ENCODE measurements at places on chromosomes 12 and 14.

DNA sequence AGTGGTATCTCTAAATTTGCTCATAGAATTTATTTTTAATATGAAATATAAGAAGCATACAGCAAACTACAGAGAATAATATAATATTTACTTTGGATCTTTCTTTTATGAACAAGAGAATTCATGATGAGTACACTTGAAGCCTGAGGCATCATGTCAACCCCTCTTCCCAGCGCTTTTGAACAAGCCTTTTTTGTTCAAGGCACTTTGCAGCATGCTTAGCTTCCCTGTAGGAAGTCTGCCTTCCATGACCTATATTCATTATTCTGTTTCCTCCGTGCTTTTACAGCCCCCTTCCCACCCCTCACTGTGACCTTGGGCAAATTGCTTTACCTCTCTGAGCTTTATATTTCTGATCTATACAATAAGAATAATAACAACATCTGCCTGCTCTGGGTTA, 41.6 kb downstream of the SCN8A start:
- no peak for DNase-seq

GRCh38 chr12:99997806-99998205, 13.1 kb upstream of the ANKS1B start:
- no peak for DNase-seq

DNA sequence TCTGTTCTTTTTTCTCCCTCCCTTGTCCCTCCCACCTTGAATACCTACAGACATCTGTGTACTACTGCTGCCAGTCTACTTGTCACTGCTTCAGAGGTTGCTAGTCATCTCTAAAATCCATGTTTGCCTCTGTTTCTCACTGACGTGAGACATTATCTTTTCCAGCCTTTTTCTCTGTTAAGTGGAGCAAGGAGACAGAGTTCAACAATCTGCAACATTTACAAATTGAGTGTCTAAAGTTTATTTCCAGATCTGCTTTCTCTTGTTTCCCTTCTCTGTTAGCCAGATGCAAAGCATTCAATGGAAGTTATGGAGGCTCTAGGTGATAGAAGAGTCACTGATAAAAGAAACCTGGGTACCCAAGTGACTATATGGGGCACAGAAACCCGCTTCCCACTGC, 47.5 kb upstream of the CNTN1 start:
- DNase-seq = no peak

DNA sequence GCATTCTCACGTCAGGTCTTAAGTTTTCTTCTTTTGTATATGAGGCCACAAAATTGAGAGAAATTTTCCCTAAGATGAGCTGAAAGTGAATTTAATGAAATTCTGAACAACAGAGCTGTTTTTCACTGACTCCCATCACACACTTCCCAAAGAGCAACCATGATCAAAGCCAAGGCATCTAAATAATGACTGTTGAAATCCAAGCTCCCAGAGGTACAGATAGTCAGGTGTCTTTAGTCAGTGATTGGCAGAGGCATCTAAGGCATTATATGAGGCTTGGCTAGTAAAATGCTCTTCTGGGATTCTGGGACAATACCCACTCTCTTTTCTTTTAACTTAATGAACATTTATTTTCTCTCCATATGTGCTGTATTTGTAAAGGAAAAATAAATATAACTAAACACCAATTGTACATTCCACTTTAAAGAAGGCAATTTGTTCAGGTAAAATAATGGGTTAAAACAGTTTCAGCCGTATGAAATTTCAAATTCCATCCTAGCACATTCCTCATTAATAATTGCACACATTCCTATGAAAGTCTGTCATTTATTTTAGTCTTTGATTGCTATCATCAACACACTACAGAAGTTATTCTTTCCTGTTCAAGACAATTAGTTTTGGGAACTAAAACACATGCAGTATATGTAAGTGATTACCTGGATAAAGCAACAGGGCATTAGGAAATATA, 871 bp upstream of the SSTR1 start:
- DNase-seq = no peak

GRCh38 chr12:11810206-11810545, 160.7 kb downstream of the ETV6 start:
- no peak for DNase-seq

DNA sequence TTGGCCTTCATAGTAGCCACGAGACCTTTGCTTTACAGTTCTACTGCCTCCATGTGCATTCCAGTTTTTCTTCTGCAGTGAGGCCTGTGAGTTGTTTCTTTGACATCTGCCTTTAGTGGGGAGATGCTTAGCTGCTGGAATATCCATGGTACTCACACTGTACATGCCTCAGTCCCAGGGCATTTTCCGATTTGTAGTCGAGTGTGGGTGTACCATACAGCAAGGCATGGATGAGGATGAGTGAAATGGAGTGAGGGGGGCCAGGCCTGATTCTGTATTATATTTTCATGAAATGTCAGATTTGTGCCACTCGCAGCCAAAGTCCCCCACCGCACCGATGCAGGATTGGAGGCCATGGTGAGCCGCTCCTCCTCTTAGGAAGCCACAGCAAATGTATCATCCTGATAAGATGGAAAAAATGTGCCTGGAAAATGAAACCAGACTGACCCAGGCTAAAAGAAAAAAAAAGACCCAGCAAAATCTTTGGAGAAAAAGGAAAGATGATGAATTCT, 173.0 kb downstream of the ADGRD1 start:
- DNase-seq = no peak

- DNase-seq = no peak
Measured at GRCh38 chr14:65906344-65906743, 493.8 kb downstream of the FUT8 start.

DNA sequence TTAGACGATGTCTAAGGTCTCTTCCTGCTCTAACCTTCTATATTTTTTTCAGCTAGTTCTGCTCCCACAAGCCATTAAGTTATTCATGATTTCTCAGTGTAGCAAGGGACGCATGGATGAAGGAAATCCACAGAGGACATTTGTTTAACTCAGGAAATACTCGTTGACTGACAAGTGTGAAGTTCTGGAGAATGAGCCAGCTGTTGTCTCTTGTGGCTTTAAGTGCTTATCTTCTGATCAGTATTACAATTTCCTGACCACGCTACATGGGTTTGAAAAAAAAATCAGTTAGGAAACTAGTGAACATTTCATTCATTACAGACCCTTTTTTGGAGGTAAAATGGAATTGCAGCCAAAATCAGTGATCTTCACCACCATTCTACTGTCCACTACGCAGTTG, 53.1 kb downstream of the GUCY2C start:
- no peak for DNase-seq

- no peak for DNase-seq
Measured at GRCh38 chr14:102461490-102462338, 47.9 kb downstream of the ANKRD9 start.

DNA sequence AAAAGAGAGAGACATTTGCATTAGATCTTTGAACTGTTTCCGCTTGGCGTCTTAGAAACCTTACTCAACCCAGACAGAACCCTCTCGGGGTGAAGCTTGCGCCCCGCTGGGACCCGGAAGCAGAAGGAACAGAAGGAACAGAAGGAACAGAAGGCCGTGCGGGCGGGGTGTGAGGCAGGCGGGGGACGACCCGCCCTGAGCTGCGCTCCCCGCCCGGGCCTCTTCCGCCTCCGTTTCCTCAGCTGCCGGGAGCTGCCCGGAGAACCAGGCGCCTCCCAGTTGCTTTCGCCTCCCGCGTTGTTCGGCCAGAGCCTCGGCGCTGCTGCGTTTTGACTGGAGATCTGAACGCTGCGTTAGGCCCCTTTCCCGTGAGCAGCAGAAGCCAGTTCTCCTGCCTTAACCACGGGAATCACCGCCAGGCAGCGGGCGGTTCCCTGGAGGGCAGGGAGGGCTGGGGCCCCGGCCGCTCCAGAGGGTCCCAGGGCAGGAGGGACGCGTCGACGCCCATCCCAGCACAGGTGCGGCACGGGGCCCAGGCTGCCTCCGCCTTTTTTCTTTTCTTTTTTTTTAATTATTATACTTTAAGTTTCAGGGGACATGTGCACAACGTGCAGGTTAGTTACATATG, 19.3 kb upstream of the MMP17 start:
- no peak for DNase-seq

DNA sequence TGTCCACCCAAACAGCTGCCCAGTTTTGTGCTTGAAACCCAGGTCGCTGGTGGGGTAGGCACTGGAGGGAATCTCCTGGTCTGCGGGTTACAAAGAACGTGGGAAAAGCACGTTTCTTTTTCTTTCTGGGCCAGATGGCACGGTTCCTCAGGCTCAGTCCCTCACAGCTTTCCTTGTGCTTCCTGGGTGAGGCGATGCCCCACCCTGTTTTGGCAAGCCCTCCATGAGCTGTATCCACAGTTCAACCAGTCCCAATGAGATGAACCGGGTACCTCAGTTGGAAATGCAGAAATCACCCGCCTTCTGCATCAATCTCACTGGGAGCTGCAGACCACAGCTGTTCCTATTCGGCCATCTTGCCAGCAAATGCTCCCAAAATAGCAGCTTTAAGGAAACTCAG, 51.4 kb upstream of the TMTC2 start:
- DNase-seq = no peak

GRCh38 chr12:127809275-127809674, 457.7 kb upstream of the TMEM132C start:
- DNase-seq = no peak

DNA sequence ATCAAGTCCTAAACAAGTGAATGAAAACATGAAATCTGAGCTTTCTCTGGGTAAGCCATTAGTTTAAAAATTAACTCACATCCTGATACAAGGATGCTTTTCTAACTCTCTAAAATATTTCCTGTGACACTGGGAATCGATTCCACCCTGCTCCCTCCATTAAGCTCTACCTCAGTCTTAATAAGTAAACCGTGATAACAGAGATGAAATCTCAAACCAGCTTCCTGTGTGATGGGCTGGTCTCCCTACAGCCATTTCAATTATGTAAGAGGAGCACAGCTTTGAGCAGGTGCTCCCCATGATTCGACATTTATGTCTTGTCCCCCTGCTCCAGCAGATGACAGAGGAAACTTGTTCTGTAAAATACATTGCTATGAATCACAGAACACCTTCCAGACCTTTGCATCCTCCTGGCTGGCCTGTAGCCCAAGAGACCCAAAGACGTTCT, 59.0 kb downstream of the GAS2L3 start:
- DNase-seq = no peak

DNA sequence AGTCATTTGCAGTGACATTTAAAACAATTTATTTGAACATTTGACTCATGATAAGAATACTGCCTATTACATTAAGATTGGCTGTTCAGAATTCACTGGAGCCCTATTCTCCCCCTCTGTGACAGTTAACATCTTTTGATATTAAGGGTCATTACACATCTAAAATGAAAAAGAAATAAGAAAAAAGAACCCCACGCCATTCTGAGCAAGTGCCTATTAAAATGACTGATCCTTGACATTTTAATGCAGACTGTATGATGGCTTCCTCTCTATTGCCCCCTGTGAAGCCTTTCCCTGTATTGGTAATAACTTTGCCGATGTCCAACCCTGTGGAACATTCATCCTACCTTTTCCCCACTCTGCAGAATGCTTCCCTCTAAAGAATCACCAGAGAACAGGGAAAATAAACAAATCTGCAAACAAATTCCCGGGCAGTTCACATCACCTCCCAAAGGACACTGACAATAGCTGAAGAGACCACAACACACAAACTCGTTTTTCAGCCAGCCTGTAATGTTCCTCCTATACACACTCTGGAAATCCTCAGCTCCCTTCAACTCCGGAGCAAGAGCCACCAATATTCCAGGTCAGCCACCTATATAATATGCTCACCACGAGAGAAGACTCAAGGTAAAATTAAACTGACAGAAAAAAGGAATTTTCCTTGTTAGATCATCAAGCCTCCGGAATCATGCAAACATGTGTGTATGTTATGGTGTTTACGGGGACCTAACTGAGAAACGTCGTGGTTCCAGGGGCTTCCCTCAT, 2.1 kb downstream of the NIN start:
- DNase-seq = no peak

GRCh38 chr14:101506926-101507835, 54.1 kb upstream of the DIO3 start:
- no peak for DNase-seq

DNA sequence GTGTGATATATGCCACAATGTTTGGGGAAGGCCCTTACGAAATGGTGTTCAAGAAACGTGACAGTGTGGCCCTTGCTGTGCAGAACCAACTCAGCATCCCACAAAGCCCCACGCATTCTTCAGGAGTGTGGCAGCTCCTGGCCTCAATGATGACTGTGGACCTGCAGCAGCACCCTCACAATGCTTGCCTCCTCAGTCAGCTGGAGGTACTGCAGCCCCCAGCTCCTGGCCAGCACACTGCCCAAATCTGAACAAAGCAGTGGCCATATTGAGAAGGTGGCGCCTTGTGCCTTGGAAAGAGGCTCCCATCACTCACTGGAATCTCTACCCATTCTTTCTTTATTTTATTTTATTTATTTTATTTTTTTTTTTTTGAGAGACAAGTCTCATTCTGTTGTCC, 10.4 kb downstream of the POLE2 start:
- no peak for DNase-seq

DNA sequence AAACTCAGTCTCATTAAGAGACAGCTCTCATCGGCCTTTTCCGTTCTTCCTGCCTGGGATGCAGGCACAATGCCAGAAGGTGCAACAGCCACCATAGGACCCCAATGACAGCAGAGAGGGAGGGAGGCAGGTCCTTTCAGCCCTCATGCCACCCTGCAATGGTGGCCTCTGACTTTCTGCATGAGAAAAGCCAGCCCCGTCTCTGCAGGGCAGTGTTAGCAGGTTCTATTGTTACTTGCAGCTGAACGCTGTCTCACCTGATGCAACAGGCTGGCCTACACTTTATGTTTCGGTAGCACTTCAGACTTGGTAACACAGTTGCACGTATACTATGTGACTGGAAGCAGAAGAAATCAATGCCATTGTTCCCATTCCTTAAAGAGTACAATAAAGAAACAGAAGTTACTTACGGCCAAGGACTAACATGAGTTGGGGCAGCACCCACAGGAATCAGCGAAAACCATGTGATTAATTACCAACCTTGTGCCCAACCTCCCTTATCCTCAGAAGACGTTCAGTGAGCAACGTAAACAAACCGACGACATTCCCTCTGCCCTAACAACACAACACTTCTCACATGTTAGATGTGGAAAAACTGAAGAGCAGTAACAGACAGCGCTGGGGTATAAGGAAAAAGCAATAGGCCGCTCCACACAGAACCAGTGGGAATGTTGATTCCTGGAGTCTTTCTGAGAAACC, 102.1 kb downstream of the RIMBP2 start:
- DNase-seq = no peak

- DNase-seq = no peak
Measured at GRCh38 chr12:2118481-2119255, 65.9 kb downstream of the CACNA1C start.
